ENCODE measurements at places on chromosomes 1 and 21.

DNA sequence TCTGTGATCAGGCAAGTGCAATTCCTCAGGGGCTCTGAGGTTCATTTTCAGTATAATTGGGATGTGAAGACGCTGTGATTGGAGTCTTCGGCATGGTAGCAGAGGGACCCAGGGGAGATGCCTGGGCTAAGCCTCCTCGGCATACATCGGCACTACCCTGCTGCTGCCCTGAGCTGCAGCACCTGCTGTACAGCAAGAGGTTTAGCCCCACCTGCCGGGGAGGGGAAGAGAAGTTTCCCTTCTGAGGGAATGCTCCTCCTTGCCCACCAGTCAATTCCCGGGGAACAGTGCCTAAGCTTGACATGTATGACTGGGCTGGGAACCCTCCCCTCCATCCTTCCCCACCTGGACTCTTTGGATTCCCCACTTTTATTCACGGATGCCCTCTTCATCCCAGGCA, 24.9 kb downstream of the CNIH3 start:
- DNase-seq, result no peak

GRCh38 chr1:207797229-207797973, 45.5 kb downstream of the CD46 start:
- peak; percentile 84 for DNase-seq

GRCh38 chr1:66893712-66894111, 30.9 kb downstream of the DNAI4 start:
- no peak for DNase-seq

DNA sequence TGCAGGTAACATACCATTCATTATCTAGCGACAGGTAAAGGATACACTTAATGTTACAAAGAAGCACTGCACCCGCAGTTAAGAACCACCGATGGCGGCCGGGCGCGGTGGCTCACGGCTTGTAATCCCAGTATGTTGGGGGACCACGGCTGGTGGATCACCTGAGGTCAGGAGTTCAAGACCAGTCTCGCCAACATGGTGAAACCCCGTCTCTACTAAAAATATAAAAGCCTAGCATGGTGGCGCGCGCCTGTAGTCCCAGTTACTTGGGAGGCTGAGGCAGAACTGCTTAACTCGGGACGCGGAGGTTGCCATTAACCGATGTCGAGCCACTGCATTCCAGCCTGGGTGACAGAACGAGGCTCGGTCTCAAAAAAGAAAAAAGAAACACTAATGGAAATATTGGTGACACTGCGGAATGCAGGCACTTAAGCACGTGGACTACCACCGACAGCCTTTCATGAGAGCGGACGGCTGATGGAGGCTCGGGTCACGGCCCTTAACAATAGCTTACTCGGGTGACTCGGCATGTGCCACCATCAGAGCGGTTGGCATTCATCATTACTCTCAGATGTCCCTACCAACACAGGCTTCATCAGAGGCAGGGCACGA, 542 bp downstream of the GAS5 start:
- no peak for DNase-seq

- no peak for DNase-seq
Measured at GRCh38 chr1:56477164-56478111, 101.9 kb downstream of the PLPP3 start.

- DNase-seq, result no peak
Measured at GRCh38 chr21:38819051-38819718, 13.5 kb downstream of the ETS2 start.

DNA sequence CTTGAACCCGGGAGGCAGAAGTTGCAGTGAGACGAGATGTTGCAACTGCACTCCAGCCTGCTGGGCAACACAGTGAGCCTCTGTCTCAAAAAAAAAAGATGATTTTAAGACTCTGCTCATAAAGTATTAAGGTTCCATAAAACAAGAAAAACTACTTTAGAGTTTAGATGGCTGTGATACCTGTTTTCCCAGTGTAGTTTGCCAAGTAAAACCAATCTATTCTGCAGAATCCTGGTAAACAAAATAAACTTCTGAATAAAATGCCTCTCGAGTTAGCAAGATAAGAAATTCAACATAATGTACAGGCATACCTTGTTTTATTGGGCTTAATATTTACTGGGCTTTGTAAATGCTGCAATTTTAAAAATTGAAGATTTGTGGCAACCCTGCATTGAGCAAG, 30.8 kb downstream of the LTN1 start:
- DNase-seq, result no peak

DNA sequence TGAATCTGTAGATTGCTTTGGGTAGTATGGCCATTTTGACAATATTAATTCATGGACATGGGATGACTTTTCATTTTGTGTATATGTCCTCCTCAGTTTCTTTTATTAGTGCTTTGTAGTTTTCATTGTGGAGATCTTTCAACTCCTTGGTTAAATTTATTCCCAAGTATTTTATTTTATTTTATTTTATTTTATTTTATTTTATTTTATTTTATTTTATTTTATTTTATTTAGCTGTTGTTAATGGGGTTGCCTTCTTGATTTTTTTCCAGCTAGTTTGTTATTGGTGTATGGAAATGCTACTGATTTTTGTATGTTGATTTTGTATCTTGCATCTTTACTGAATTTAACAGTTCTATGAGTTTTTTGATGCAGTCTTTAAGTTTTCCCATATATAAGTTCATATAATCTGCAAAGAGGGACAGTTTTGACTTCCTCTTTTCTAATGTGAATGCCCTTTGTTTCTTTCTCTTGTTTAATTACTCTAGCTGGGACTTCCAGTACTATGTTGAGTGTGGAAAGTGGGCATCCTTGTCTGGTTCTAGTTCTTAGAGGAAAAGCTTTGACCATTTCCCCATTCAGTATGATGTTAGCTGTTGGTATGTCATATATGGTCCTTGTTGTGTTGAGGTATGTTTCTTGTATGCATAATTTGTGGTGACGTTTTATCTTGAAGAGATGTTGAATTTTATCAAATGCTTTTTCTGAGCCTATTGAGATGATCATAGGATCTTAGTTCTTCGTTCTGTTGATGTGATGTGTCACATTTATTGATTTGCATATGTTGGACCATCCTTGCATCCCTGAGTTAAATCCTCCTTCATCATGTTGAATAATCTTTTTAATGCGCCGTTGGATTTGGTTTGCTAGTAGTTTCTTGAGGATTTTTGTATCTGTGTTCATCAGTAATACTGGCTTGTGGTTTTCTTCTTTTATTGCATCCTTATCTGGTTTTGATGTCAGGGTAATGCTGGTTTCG, 14.3 kb downstream of the CEPT1 start:
- no peak for DNase-seq

DNA sequence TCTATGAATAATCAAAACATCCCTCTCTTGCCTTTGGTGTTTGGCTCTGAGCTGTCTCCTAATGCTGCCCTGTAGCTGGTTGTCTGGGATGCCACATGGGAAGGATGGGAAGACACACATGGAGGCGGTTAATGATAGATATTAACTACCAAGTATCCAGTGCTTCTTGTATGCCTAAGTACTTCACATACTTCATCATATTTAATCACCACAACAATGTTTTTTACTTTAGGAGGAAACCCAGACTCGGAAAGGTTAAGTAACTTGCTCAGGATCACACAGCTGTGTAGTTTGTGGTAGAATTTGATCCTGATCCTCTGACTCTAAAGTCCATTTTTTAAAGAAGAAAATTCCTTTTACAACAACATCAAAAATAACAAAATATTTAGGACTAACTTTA, 88.0 kb downstream of the HHAT start:
- DNase-seq, result no peak

DNA sequence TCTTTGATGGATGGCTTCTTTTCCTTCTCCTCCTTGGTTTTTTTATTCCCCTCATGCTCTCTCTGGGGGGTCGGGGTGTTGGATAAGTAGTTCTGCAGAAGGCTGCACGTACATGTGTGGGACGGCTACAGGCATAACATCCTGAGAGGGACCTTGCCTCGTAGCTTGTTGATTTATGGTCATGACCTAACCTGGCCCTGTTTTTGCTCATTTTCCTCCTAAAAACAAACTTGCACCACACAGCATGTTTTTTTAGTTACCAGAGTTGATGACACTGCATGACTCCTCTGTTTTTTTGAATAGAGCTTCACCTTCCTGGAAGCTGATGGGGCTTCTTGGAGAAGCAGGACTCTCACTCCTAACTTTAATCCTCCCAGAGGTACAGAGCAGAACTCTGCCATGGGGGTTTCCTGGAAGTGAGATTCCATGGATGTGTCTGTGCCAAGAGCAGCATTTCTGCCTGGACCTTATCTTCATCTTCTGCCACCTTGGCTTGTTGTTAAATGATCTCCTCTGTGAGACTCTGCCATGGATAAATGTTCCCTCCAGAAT, 114.7 kb downstream of the PAPPA2 start:
- DNase-seq, result no peak

DNA sequence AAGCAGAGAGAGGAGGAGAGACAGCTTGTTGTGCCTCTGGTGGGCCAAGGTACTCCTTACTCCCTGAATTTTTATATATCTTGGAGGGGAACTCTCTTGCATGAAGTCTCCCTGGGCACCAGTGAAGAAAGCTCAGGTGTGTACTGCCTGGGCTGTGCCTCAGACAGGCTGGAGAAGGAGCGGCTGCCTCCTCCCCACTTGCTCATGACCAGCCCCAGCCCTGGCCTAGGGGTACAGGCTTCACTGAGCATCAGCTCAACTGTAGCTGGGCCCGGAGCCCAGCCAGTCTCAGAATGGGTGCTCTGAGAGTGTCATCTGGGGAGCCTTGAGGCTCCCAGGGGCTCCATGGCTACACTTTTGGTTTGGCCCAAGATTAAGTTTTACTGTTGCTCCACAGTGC, 44.8 kb upstream of the TENT5C start:
- DNase-seq, result no peak

GRCh38 chr1:38991638-38992411, 749 bp downstream of the AKIRIN1 start:
- DNase-seq, result no peak

- no peak for DNase-seq
Measured at GRCh38 chr1:56797065-56797685, 22.0 kb downstream of the FYB2 start.

DNA sequence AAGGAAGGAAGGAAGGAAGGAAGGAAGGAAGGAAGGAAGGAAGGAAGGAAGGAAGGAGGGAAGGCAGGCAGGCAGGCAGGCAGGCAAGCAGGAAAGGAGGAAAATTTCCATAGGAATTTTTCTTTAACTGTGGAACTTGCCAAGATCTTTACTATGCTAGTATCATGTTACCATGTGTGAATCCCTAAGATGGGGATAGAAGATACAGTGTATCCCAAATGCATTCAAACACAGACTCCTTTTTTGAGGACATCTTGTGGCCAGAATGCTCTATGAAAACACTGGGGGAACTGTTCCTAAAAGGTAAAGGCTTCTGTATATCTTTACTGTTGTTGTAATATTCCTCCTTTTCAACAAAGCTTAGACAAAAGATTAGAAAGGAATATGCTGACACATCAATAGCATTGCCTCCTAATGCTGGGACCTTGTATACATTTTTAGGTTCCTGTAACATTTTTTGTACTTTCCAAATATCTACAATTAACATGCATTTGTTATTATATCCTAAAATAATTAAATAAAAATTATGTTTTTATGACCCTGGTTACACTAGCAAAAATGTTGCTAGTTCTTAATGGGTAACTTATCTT, 20.6 kb downstream of the CCDC190 start:
- DNase-seq, result no peak

GRCh38 chr1:165877940-165878556, 50.6 kb downstream of the UCK2 start:
- no peak for DNase-seq

GRCh38 chr21:32108566-32108965, 170.3 kb downstream of the MIS18A start:
- no peak for DNase-seq

- no peak for DNase-seq
Measured at GRCh38 chr1:52306227-52307006, 59.6 kb downstream of the CC2D1B start.

DNA sequence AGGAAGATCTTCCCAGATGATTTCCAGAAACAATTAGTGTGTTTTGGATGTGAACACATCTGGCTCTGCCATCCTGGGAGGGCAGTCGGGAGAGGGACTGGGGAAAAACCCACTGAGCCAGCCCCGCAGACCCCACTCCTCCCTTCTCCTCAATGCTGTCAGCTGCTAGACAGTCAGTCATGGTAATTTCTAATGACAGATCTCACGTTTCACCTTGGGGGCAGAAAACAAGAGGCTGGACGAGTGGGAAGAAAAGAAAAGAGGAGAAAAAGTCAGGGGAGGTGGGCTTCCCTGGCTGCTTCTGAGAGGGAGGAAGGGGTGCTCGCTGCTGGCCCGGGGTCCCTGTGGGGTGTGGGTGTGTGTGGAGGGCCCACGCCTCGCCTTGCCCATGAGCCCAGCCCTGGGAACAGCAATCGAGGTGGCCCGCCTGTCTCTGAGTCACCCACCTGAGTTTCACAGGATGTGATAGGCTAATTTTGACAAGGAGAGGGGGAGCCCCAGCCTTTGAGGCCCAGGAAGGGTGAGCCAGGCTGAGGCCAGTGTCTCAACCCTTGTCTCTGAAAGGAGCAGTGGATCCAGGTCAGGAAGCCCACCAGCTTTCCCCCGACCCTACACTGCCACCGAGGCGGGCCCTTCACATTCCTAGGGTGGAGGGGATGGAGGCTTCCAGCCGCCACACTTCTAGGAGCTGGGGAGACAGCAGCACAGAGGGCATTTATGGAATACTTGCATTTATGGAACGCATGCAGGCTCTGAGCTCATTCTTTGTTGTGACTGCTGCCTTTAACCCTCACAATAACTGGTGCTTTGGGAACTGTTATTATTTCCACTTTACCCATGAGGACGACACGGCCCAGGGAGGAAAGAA, 49.1 kb upstream of the IFNLR1 start:
- DNase-seq, result no peak

DNA sequence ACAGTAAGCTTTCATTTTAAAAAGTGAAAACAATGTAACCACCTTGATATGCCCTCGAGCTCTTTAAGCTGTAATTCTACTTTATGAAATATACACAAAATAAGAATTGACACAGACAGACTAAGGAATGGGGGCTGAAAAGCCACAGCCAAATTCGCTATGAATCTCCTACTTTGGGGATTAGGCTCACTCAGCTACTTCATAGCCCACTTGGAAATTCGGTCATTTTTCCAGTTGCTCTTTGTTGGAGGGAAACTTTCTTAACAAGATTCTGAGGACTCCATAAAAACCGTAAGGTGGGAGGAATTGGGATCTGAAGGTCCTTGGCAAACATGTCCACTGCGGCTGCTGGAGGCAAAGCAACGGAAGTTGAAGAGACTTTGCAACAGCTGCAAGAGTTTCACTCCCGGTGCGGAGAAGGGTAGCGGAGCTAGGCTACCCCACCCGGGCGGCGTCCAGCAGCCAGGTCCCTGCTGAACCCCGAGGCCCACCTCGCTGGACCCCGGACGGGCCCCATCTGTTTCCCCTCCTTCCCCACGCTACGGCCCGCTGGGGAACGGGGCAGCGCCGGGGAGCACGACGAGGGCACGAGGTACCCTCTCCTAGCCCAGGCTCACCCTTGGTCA, 634 bp downstream of the MYCBP start:
- no peak for DNase-seq

DNA sequence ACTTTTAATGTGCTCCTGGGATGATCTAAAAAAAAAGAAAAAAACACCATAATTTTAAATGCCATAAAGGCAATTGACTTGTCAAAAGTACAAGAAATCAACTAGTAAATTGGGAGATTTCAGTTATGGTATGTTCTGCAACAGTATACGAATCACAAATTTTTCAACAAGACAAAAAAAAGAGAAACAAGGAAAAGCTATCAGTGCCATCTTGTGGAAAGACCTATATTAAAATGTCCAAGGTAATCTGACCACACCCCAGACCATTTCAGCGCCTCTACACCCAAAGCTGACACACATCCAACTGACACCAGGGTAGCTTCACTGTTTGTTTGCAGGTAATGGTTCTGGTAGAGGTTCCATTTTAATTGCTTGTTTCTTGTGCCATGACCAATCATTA, 5.0 kb upstream of the DUSP23 start:
- DNase-seq, result no peak

GRCh38 chr1:64043288-64043687, 160.1 kb upstream of the UBE2U start:
- DNase-seq, result no peak
